ENCODE measurements at places on chromosomes 11 and 22.

DNA sequence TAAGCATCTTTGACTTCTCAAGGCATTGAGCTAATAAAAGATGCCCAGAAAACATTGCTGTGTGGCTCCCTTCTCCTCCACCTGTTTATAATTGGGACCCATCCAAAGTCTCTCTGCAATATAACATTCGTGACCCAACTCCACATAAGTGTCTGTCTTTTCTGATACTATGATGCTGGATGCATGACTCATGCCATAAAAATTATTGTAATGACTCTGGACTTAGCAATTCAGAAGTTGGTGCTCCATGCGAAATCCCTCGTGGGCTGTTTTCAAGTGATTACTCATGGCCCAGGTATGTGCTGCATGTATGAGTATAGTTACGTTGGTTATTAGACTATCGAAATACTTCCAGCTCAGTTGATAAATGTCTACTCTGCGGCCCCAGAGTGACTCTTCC, 11.7 kb downstream of the FJX1 start:
- DNase-seq = no peak

DNA sequence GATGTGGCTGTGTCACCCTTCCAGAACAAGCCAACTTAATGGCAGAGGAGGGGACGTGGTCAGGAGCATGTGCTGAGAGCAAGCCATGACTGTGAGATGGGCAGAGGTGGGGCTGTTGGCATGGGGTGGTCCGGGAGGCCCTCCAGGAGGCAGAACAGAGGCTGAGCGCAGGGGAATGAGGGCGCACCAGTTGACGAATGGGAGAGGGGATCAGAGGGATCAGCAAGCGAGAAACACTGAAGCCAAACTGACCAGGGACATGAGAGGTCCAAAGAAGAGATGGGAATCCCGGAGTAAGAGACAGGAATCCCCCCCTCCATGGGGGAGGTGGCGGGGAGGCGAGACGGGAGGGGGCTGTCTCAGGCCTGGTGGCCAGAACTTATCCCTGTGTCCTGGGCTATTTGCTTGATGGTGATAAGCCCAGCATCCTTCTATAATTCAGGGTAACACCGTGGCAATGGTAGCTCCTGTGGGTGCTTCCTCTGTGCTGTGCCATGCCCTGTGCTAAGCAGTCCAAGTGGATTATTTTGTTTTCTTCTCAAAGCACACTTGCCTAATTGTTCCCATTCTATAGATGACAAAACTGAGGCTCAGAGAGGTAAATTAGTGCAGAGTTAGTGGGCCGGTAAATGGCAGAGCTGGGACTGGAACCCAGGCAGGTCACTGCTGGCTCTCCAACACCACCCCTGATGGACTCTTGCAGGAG, 83.4 kb upstream of the SHISAL1 start:
- peak; percentile 2 for DNase-seq

DNA sequence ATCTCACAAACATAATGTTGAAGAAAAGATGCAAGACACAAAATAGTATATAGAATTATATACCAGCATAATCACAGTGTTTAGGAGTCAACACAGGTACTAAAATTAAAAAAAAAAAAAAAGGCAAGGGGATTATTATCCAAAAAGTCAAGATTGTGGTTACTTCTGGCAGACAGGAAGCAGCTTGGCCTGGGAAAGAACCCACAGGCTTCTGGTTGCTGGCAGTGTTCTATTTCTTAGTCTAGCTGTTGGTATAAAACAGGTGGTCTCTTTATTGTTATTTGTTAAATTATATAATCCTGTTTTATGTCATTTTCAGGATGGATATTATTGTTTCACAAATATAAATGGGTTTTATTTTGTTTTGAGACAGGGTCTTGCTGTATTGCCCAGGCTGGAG, 54.0 kb downstream of the C11orf58 start:
- DNase-seq = no peak

DNA sequence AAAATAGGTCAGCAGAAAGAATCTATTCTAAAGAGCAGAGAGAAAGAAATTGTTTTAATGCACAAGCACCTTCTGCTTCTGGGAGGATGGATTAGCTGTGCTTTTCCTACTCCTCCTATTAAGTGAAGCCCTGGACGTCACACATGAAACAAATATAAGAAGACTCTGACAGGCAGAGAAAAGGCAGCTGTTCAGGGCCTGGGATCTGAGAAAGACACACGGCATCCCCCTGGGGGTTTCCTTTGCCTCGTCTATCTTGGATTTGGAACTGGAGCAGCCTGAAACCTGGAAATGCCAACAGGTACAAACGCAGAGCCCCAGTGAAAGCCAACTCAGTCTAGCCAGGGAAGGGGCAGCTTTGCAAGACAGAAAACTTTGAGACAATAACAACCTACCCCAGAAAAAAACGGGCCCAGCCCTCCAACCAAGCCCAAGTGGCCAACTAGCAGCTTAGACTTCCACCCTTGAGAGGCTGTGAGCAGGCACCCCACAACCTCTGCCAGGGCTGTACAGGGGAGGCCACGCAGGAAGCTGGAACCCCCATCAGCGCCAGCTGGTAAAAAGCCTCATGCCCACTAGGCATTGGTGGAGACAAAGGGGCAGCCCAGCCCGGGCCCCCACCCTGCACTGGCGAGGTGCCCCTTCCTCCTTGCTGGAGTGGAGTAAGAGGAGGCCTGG, 7.3 kb downstream of the CERK start:
- DNase-seq = no peak
